ENCODE measurements at places on chromosomes 13 and 19. TPM values are rescaled to one million over a fixed set of nuclear protein-coding genes. Genes with fewer than 3 reads are reported as not detected.

Gene ZIC5
- total RNA-seq, result not detected

Gene POU2F2
- 145 TPM for total RNA-seq

Gene EPN1
- 63.8 TPM for total RNA-seq

Gene KLK3
- not detected for total RNA-seq

DNA sequence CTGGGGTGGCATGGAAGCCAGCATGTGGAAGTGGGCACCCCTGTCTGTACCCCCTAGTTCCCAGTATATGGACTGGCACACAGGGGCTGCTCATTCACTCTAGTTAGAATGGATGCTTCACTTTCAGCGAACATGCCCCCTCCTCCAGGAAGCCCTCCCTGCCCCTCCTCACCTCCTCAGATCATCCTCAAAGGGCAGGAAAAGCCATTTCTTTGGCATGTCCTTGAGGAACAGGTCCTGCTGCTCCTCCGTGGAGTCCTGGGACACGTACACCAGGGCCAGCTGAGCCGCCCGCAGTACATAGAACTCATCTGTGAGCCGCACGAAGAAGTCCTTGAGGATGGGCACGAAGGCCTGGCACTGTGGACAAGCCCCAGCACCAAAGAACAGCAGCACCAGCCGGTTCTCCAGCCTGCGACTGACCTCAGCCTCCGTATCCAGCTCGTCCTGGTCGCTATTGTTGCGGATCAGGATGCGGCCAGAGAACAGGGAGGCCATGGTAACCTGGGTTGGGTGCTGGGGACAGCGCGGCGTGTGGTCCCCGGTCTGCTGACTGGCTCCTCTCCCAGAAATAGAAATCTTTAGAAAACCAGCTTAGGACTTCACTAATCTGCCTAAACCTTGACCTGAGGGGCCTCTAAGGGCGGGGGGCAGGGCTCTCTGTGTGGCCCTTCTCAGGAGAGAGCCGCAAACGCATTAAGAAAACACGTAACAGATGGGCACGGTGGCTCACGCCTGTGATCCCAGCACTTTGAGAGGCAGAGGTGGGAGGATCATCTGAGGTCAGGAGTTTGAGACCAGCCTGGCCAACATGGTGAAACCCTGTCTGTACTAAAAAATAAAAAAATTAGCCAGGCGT lies at the start of gene NXNL1:
Gene NXNL1, minus strand, starts transcription at position 555 of the 859 bp plus-strand sequence. Its CDS starts 57 bp downstream, at position 498.
- peaks cover 36% of the 10 kb centered on the region for H3K27me3 ChIP-seq
- no peaks in the 10 kb centered on the region for H3K4me1 ChIP-seq
- H3K36me3 ChIP-seq, result no peaks in the 10 kb centered on the region
- H3K27ac ChIP-seq, result no peak within 1 kb of the TSS
- no peak within 1 kb of the TSS for H3K4me3 ChIP-seq

DNA sequence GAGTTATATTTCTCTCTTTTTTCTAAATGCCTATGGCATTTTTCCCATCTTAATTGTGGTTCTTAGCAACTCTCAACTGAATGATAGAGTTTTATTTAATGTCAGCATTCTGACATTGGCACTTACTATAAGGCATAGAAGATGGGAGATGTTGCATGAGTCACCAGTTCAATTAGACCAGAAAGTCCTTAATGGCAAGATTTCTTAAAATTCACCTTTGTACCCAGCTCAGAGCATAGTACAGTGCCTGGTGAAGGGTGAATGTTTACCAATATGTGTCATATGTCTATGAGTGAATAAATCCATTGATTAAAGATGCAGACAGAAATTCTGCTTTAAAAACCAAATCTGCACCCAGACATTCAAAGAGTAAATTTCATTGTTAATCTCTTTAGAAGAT lies 526.9 kb downstream of the EFNB2 start:
- no peak for DNase-seq
- no peaks in the 10 kb centered on the region for H3K36me3 ChIP-seq
- no peak overlapping the region for H3K27ac ChIP-seq
- H3K4me1 ChIP-seq, result no peaks in the 10 kb centered on the region

- H3K27me3 ChIP-seq, result no peaks in the 10 kb centered on the region
- H3K36me3 ChIP-seq, result no peaks in the 10 kb centered on the region
- DNase-seq, result peak; percentile 7
- H3K4me3 ChIP-seq, result no peak overlapping the region
Measured at GRCh38 chr13:24865163-24865953, 101.4 kb downstream of the RNF17 start.

GRCh38 chr13:64446372-64446771 lies 2783.8 kb downstream of the PCDH9 start:
- H3K36me3 ChIP-seq, result no peaks in the 10 kb centered on the region
- H3K4me1 ChIP-seq, result no peaks in the 10 kb centered on the region
- H3K27me3 ChIP-seq, result no peaks in the 10 kb centered on the region
- no peak for DNase-seq

- H3K27me3 ChIP-seq, result no peaks in the 10 kb centered on the region
- no peaks in the 10 kb centered on the region for H3K36me3 ChIP-seq
- no peaks in the 10 kb centered on the region for H3K4me1 ChIP-seq
- no peak overlapping the region for H3K4me3 ChIP-seq
- H3K27ac ChIP-seq, result no peak overlapping the region
Measured at GRCh38 chr13:84925443-84925842, 873.8 kb downstream of the SLITRK6 start.

DNA sequence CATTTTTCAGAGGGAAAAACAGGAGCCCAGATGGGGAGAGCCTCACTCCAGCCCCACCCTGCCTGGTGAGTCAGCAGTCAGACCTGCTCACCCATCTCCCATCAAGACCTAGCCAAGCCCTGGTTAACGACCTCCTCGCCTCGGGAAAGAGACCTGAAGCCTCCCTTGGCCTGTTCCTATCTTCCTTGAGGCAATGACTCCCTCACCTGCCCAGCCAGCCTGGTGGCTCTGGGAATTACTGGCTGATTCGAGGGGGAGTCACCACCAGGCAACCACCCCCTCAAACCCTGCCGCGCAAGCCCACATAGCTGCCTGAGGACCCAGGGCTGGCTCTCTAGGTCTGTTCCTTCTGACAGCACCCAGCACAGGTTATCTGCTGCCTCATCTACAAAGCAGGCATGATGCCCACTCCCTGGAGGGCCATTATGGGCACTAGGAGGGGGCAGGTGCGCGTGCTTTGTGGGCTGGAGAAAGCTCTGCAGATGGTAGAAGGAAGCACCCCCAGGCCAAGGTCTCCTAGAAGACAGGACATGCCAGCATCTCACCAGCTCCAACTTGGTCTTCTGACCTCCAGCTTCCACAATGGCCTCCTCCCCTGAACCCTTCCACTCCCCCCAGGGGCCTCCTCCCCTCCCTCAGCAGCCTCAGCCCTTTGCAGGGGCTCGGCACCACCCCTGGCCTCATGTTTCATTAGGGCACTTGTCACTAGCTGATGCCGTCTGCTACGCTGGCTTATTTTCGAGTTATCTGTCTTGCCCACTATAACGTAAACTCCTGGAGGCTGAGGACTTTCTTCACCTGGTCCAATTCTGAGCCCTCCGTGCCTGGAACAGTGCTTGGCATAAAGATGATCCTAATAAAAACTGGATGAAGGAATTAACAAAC lies 10.4 kb downstream of the DEDD2 start:
- H3K4me1 ChIP-seq, result peaks cover 22% of the 10 kb centered on the region
- H3K4me3 ChIP-seq, result no peak overlapping the region
- H3K27ac ChIP-seq, result no peak overlapping the region
- no peaks in the 10 kb centered on the region for H3K27me3 ChIP-seq
- no peak for DNase-seq

- H3K4me3 ChIP-seq, result no peak overlapping the region
- no peaks in the 10 kb centered on the region for H3K27me3 ChIP-seq
- H3K4me1 ChIP-seq, result peaks cover 2% of the 10 kb centered on the region
Measured at GRCh38 chr19:34336781-34337271, 28.2 kb upstream of the GPI start.

GRCh38 chr19:13803038-13803437 lies 7.8 kb downstream of the ZSWIM4 start:
- H3K4me1 ChIP-seq, result no peaks in the 10 kb centered on the region
- H3K27ac ChIP-seq, result no peak overlapping the region
- no peak overlapping the region for H3K4me3 ChIP-seq
- peaks cover 10% of the 10 kb centered on the region for H3K36me3 ChIP-seq
